ENCODE measurements at places on chromosomes 3 and 15.

DNA sequence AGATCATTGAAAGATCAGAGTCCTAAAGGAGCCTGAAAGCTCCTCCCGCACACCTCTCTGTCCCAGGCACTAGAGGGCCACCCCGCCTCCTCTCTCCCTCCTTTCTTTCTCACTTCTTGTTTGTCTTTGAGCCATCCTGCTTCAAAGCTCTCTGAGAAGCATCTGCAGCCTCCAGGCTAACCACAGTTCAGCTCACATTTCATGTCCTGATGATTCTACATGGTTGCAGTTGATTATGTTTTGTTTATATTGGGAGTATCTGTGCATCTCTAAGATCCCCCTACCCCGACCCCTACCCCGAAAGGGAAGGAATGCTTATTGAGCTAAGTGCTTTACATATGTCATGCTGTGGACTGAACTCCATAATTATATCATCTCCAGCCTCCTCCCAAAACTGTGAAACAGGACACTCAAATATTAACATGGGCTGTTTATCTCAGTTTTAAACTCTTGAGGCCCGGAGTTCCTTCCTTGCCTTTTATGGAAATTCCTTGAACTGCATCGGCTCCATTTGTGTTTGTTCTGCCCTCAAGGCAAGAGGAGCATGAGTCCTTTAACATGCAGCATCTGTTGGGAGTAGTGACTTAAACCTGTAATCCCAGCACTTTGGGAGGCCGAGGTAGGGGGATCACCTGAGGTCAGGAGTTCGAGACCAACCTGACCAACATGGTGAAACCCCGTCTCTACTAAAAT, 30.9 kb downstream of the MGLL start:
- peak; percentile 38 for DNase-seq

GRCh38 chr15:60510006-60510405, 31.1 kb upstream of the ICE2 start:
- DNase-seq, result no peak

DNA sequence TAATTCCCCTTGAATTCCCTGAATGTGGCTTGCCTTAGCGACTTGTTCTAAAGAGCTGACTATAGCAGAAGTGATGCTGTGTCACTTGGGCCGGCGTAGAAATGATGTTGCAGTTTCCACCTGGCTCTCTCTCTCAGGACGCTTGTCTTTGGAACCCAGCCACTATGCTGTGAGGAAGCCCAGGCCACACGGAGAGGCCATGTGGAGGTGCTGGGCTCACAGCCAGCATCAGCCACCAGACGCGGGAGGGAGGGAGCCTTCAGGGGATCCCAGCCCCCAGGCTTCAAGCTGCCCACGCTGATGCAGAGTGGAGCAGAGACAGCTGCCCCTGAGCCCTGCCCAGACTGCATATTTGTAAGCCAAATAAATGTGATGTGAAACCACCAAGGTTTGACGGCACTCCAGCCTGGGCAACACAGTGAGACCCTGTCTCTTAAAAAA, 18.6 kb downstream of the RNU5B-1 start:
- DNase-seq, result no peak

DNA sequence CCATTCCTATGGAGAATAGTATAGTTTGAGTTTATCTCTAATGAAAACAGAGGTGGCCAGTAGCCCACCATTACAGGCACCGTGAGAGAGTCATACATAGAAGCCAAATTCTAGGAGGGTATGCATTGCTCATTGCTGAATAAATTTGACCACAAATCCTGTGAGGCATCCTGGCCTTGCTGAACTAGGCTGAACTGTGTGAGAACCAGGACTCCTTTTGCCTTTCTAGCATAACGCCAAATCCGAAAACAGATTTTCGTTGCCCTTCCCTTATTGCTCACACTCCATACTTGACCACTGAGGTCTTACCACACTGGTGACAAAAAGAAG, 50.4 kb downstream of the SLC2A2 start:
- no peak for DNase-seq

DNA sequence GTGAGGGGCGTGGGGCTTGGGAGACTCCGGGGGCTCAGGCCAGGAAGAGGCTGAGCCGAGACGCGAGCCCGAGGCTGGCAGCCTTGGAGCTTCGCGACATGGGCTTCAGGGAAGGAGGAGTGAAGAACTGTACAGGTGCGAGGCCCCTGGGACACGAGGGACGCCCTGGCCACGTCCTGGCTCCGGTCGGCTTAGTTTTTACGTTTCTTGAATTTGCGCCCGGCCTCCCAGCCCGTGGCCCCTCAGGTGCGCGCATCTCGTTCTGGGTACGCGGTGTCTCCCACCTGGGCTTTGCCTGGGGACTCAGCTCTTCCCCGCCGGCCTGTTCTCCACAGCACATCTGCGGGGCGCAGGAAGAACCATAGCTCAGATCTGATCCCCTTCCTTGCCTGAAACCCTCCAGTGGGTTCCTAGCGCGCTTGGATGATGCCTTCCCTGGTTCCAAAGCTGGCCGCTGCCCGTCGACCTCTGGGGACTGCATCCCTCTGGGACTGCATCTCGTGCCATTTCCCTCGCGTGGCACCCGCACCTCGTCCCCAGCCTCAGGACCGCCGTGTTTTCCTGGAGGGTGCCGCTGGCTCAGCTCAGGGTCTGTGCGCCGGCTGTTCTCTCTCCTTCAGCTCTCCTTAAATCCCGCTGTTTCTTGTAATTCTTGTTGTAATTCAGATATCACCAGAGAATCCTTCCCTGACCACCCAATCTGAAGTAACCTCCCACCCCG, 614 bp downstream of the CHCHD6 start:
- no peak for DNase-seq

DNA sequence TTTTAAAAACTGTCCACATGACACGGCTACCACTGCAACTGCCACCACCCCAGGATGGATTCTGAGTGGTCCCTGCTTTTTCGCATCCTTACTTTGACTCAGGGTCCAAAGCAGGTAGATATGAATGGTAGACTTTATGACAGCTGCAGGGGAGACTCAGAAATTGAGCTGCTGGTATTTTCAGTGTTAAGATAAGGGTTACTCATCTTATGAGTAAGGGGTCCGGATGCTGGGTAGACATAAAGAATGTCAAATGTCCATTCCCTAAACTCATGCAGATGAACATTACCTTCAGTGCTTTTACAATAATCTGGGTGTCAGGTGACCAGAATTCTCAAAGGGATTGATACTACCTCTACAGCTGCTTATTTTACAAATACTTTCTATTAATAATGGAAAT, 25.9 kb upstream of the BBX start:
- no peak for DNase-seq

DNA sequence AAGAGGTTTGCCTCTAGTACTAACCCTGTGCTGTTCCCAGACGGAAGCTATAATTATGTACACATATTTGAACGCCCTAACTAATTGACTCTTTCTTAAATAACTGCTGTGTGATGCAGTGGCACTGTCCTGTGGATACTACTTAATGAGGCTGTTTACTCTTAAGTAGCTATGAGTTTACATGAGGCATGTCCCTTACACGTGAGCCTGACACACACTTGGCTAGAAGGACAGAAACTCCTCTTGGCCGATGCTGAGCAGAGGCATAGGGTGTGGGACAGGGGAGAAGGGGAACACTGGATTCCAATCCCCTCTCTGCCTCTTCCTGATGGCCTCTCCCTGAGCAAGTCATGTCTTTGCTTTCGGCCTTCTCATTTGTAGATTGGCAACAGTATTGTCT, 21.9 kb downstream of the EHD4 start:
- no peak for DNase-seq

DNA sequence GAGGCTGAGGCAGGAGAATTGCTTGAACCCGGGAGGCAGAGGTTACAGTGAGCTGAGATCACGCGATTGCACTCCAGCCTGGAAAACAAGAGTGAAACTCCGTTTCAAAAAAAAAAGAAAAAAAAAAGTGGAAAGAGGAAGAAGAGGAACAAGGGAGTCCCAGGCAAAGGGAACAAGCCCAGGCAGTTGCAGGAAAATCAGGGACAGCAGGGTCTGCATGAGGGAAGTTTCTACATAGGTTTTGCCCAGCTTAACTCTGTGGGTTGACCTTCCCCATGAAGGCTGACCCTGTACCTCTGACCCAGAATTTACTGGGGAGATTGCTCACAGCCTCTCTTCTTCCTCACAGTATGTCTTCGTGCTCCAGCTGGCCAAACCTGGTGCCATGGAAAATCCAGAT, 12.3 kb downstream of the RBP1 start:
- DNase-seq, result no peak

DNA sequence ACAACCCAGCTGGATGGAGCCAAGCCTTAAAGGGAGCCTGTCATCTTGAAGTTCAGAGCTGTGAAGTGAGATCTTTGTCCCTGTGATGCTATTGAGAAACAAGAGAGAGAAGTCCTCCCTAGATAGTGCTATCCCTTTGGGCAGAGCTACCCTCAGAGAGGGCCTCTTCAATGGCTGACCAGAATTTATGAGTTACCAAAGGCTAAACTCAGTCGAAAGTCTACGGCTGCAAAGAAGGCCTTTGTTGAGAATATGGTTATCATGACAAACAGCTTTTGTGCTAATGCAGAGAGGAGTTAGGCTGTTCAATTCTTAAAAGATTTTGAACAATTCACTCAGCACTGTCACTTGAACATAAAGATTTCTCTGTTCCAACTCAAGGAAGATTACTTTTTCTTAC, 65.9 kb upstream of the C3orf80 start:
- DNase-seq, result no peak

- DNase-seq, result no peak
These were observed 100.6 kb downstream of the TLE3 start for GRCh38 chr15:69997161-69997485.

GRCh38 chr15:76239786-76240185, 71.5 kb downstream of the ETFA start:
- no peak for DNase-seq

DNA sequence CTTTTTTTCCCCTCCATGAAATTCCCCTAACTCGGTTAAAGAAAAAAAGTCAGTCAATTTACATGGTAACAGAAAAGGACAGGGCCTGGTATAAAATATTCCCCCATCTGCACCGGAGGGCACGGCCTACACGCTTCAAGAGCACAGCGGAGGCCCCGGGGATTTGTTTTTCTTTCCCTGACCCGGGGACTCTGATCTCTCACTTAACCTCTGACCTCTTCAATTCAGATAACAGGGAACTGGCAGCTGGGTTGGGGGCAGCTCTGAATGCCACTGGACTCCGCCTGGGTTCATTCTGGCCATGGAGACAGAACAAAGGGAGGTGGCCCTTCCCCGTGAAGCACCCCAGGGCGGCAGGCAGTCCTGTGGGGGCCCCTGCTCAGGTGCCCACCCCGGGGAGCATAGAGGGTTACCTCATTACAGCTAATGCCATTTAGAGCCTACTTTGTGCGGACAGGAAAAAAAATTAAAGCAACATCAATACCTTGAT, 257.5 kb downstream of the SHQ1 start:
- DNase-seq, result no peak

DNA sequence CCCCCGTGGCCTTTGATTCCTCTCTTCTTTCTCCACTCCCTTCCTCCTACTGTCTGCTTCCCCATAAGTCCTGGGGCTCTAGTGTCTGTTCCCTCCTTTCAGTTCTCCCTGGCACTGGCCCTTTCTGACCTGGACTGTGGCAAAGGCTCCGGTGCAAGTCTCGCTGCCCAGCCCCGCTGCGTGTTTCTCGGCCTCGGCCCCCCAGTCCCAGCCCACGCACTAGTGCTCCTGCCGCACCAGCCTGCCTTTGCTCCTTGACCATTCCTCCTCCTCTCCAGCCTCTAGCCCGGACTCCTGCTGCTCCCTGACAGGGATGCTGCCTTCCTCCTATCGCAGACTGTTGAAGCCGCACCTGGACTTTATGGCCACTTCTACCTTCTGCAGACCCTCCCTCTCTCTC, 2.1 kb downstream of the TM6SF1 start:
- DNase-seq, result peak; percentile 15

DNA sequence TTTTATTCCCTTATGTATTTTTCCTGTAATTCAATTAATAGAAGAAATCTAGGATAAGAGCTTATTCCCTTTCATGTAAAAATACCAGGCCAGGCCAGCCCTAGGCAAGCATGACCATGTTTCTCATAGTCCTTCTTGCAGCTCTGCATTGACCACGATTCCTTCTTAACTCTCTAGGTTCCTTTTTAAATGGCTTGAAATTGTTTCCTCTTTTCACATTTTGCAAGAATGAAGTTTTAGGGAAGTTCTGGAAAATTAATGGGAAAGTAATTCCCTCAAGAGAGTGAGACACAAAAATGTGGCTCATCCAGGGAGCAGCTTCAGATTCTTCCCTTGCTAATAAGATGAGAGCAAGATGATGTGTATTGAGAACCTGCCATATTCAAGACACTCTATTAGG, 116.5 kb upstream of the FGF7 start:
- no peak for DNase-seq

GRCh38 chr3:172176061-172176770, 136.8 kb downstream of the FNDC3B start:
- DNase-seq, result no peak

DNA sequence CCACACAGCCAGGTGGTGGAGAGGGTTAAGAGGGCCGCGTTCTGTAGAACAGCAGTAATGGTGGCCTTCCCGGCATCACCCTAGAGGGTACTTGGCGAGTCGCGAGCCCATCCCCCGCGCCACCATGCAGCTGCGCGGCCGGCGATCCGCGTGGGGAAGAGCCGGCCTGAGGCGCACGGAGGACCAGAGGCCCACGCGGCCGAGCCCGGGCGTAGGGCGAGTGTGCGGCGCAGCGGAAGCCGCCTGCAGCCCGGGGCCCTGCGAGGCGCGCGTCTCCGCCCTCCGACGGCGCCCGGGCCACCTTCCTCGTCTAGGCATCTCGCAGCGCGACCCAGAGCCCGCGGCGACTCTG, 423 bp downstream of the TKT start:
- DNase-seq, result no peak

DNA sequence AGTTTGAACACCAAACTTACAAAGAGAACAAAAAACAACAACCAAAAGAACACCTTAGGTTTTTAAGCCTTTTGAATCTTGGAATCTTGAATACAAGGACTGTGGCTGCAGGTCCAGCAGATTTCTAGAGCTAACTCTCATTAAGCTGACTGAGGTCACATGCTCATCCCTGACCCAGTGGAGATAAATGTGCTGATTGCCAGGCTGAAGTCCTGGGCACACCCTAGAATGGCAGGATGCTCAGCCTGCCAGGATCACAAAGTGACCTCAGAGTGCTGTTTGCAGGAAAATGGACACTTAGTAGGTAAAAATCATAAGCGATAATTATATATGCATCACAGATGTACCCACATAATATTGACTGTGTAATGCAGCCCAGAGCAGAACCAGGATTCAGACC, 245.3 kb upstream of the NR2E3 start:
- DNase-seq, result no peak

DNA sequence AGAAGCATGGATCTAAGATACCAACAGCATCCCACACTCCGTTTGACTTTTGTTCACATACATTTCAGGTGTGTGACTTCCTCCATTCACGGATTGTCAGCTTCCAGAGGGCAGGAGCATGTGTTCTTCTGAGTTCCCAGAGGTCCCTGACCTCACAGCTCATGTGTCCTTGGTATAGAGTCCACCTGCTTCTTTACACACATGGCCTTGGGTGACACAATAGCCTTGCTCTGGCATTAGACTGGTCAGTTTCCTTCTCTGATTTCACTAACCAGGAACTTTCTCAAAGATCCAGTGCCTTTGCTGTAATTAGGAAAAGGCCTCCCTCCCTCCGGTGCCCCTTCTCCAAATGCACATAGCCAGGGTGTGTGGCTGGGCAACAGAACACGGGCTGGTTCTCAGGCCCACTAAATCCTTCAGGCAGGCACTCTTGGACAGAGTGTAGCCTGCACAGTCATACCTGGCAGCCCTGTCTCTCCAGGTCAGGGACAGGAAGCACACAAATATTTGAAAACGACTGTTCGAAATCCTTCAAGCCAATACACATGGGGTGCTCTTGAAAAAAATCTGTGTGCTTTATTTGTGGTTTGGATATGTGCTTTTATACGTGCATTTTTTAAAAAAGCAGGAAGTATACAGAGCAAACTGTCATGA, 81.1 kb downstream of the TRIM42 start:
- no peak for DNase-seq

Measured in NB4 (cell line).